NCI-H82 (cell line): ENCODE measurements at places on chromosomes 12 and 14.
A peak's percentile ranks its signal among the peaks of the same experiment; 100 is the strongest.

DNA sequence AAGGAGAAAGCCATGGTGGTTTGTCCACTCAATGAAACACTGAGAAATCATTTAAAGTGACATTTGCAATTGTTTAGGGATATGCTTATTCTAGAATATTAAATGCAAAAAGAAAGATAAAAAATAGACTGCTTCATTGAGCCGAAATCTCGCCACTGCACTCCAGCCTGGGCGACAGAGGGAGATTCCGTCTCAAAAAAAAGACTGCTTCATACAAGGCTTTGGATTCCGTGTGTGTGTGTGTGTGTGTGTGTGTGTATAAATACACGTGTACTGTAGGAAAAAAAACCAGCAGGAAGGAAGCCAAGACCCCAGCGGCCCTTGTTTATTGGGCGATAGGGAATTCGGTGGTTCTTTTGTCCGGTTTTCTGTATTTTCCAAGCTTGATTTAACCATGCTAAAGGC is 3.2 kb upstream of the ZNF839 start:
- peak; percentile 61 for DNase-seq

- no peak for DNase-seq
These were observed 2.0 kb upstream of the PCK2 start for GRCh38 chr14:24092110-24092504.

DNA sequence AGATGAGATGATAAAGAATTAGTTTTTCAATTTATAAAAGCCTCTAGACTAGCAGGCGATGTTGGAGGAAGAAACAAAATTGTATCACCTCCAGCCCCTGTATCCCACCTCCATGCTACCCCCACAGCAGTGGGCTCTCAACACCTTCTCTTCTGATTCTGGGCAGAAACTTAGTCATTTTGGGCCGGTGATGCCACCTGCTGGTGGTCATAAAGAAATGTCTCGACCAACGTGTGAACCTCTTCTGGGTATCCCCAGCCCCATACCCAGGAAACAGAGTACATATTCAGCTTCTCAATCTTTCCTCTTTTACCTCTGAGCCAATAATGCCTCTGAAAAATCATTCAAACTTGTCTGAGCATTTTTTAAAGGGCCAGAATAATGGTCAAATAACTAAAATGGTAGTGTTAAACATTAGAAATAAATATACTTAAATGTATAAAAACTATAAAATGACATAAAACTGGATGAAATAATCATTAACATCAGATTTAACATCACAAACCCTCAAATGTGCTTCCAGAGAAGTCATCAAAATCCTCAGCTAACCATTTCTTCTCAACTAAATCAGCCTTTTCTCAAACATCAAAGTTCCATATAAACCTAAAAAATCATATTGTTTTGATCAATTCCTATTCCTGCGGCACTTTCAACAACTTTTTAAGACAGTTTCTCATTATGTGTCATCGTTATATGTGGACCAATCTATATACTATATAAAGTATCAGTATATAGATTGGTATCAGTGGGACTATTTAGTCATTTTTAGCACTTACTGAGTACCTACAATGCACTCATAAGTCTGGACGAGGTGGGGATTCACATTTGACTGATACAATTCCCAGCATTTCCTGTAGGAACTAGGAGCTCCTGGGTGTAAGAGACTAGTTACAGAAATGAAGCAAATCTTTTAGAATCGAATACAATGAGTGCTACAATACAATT is 69.4 kb downstream of the ATXN2 start:
- peak; percentile 72 for DNase-seq

DNA sequence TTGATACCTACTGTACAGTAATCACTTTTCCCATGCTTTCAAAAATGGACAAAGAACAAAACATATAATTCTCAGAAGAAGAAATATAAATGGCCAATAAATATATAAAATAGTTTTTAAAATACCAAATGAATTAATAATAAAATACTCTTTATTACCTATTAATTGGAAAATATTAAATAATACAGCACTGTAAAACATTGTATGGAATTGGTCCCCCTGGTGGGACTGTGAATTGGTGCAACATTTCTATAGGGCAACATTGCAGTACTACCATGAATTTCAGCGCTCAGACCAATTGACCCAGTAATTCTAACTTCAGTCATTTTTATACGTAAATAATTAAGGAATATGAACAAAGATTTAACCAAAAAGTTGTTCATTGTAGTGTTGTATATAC is 162.6 kb downstream of the PELI2 start:
- peak; percentile 64 for DNase-seq

- no peak for DNase-seq
These were observed 305.4 kb downstream of the PCNX1 start for GRCh38 chr14:71212683-71213107.

GRCh38 chr14:104973135-104973384 is 5.1 kb downstream of the AHNAK2 start:
- no peak for DNase-seq

DNA sequence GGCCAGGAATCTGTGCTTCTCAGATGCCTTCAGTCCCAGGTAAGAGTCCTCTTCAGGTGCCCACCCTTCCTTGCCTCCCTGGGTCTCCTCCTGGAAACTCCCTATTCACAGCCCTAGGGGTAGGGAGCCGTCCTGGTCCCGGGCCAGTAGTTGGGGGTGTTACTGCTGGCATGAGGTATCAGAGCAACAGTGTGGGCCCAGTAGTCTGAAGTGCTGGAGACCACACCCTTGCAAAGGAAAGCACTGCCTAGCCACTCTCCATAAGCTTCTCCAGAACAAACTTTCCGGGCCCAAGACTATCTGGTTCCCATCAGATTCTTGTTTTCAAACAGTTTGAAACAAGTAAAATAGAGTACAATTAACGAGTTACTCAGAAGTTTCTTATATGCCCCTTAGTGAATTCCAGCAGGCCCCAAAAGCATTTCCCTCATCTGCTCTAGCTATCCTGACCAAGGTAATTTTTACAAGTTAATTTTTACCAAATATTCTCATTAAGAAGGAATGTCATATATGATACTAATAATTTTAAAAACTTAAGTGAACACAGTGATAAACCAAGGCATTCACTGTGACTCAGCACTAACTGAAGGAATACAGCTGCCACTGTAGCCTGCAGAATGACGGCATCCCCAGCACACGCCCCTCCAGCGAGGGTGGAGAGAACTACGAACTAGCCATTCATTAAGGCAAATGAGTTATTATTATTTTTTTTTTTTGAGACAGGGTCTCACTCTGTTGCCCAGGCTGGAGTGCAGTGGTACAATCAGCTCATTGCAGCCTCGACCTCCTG is 49.4 kb downstream of the MOK start:
- no peak for DNase-seq
